CD8-positive, alpha-beta T cell (primary cell): ENCODE measurements at places on chromosomes 11 and 22.

- DNase-seq: peak; percentile 81
Measured at GRCh38 chr22:38656256-38657044, at the start of the genes CBY1 and FAM227A. CBY1 (plus strand) TSS chr22:38656638; CDS start chr22:38668055, 11,417 bp downstream. FAM227A (minus strand) TSS chr22:38656392; CDS start chr22:38650168, 6,224 bp downstream.

GRCh38 chr22:19943082-19944026 lies 1.7 kb upstream of the TXNRD2 start:
- no peak for DNase-seq

DNA sequence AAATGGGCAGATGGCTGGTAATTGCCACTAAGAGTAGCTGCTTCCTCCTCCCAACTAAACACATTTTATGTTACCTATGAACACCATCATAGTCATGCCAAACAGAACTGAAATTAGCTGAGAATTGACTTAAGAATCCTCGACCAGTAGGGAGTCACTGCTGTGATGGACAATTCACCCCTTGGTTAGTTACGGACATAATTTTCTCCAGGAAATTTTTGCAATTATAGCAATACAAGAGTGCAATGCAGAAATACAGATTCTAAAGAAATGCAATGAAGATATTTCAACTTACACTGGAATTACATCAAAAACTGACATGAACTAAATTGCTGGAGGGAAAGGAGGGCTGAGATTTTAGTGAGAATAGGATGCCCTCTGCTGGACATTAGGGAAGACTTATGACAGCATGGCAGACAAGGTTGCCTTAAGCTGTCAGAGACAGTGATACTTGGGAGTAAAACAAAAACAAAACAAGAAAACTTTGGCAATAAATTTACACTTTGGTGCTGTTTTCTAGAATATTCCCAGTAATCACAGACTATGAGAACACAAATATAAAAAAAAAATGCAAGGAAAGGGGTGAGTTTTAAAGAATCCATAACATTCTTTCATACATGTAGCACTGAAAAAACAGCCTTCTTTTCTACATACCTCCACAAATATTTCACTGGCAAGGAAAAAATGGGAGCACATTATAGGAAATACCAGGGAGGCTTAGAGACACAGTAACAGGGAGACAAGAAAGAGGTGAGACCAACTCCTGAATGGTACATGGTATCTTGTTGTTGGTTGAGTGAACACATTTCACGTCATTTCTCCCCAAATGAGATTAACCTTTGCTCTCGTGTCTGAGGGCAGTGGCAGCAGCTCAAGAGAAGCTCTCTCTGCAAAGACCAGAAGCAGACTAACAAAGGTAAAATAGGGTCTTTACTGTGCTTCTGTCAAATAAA lies 11.2 kb upstream of the PPP2R1B start:
- DNase-seq: no peak

GRCh38 chr11:10592331-10592730 lies 23.9 kb upstream of the LYVE1 start:
- no peak for DNase-seq

GRCh38 chr11:1277936-1278512 lies 31.4 kb downstream of the TOLLIP start:
- no peak for DNase-seq

DNA sequence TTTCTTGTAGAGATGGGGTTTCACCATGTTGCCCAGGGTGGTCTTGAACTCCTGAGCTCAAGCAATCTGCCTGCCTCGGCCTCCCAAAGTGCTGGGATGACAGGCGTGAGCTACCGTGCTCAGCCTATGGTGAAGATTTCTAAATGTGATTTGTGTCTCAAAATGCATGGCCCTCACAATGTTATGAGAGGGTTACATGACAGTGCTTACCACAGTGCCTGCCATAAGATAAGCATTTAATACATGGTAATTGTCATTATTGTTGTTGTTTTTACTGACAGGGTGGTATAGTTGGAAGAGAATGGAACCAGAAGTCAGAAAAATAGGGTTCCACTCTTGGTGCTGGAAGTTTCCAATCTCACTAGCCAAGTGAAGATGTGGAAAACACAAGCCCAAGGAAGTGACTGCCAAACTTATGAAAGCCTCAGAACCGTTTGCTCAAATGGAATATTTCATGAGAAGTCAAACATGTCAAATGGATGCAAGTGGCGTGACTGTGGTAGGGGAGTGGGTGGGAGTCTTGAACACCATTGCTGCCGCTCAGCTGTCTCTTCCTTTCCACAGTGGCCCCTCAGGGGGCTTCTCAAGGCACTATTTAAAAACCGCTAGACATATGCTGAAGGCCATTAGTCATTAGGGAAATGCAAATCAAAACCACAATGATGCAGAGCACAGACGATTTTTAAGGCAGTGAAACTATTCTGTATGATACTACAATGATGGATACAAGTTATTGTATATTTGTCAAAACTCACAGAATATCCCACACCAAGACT lies 29.1 kb upstream of the LMO2 start:
- no peak for DNase-seq

DNA sequence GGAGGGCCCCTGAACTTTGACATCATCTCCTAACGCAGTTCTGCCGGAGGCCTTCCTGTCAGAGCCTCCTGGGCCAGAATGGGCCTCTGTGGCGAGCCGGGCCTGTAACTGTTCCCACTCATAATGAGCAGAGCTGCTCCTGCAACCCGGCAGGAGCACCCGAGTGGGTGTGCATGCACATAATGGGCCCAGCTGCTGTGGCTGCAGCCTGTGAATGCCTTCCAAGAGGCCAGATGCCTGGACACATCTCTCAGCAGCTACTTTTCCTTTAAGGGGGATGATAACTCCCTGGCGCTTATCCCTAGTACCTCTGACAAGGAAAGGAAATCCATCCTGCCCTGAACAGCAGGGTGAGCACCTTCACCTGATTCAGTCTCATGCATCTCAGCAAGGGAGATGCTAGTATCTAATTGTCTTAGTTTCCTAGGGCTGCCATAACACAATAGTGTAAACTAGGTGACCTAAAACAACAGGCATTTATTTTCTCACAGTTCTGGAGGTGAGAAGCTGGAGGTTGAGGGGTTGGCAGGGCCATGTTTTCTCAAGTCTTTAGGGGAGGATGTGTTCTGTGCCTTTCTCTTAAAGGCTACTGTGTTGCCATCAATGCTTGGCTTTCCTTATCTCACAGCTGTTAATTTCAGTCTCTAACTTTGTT lies 120.5 kb downstream of the TEAD1 start:
- DNase-seq: no peak

GRCh38 chr11:98834776-98835175 lies 186.0 kb upstream of the CNTN5 start:
- no peak for DNase-seq

- no peak for DNase-seq
Measured at GRCh38 chr22:29195118-29195963, 10.4 kb upstream of the EMID1 start.

GRCh38 chr11:132743601-132744000 lies 788.7 kb downstream of the OPCML start:
- DNase-seq: no peak

- DNase-seq: no peak
Measured at GRCh38 chr11:132206993-132207392, 836.6 kb downstream of the NTM start.

GRCh38 chr11:133078591-133079404 lies 453.5 kb downstream of the OPCML start:
- DNase-seq: no peak

GRCh38 chr11:107562647-107563208 lies 2.8 kb downstream of the ALKBH8 start:
- DNase-seq: no peak

GRCh38 chr22:43726322-43726721 lies 85.8 kb downstream of the EFCAB6 start:
- no peak for DNase-seq

DNA sequence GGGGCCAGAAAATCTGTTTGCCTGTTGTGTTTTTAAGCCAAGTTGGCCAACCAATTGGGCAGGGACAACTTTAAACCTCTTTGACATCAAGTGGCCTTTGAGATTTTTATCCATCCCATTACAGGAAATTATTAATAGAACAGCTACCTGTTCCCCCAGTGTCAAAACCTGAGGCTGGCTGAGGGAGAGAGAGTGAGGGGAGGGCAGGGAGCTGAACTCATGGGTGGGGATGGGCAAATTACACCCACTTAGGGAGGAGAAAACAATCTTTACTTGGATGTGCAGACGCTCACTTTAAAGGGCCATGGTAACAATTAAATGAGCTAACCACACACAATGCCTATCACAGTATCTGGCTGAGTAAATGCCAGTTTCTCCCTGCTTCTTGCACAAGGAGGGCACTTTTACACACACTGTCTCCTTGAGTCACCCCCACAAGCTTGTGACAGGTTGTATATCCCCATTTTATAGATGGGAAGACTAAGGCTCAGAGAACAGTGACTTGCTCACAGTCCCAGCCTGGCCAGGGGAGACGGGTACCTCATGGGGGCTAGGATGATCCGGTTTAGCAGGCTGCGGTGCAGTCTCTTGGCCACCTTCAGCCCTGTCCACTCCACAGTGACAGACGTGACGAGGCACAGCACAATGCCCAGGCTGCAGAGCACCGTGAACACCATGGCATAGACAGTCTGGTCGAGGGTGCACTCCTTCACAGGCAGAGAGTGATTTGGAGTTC lies 17.8 kb upstream of the KCNJ11 start:
- no peak for DNase-seq
